Ammon's horn (tissue), 1 donor: ENCODE measurements at places on chromosomes 7 and 10.

DNA sequence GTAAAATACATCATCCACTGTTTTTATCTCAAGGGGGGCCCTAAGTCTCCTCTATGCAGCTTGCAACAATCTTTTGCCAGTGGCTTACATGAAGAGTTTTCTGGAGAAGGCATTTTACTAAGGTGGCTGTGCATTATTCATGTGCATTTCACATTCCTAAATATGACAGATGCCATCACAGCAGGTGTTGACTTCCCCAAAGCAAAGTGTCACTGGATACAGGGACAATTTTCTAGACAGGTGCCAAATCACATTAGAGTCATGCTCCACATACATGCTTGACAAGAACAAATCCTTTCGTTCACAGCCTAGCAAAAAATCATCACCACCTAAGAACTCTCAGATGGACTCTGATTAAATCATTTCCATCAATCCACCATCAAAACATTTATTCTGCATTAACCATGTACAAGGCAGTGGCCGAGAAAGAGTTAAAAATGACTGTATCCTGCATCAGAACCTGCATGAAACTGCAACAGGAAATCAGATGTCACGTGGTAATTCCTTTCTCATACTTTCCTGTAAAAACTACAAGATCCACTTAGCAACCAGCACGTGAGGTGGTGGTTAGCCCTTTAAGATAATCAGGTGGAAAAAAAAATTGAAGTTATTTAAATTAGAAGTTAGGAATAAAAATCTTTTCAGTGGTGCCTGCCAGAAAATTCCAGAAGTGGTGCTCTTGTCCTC, 88.2 kb upstream of the AFAP1L2 start:
- no peak for DNase-seq

DNA sequence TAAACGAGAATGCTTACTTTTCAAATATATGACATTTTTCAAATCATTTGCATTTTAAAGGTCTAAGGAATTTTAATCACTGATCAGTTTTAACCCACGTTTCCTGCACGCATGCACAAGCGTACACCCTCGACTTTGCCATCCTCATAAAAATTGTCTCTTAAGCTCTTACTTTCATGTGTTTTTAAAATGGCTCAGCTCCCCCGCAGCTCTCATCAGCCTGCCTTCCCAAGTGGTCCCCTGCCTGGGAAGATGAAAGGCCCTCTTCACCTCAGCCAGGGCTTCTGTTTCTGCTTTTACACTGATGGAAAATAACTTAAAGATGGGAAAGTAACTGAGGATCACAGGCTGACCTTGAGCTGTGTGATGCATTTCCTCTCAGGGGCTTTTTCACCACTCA, 131.6 kb upstream of the LSM8 start:
- no peak for DNase-seq

- no peak for DNase-seq
Measured at GRCh38 chr7:1535701-1536454, 5.4 kb downstream of the MAFK start.

- no peak for DNase-seq
Measured at GRCh38 chr10:2926918-2927660, 140.3 kb upstream of the PFKP start.

- DNase-seq: no peak
Measured at GRCh38 chr7:5528815-5529442, 105.3 kb upstream of the TNRC18 start.

DNA sequence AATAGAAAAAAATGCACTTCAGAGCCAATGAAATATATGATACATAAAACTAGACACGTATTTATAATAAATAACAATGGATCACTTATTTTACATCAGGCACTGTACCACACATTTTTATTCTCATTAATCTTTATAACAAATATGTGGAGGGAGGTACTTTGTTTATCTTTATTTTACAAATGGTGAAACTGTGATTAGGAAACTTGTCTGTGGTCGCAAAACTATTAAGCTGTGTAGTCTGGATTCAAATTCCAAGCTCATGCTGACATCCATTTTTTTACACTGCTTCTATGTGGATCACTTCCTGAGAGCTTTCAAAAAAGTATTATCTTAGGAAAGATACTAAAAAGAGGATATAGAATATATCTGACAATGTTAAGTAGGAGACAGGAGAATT, 978.6 kb downstream of the SORCS1 start:
- DNase-seq: no peak

GRCh38 chr10:109676703-109677102, 246.6 kb downstream of the XPNPEP1 start:
- no peak for DNase-seq

GRCh38 chr10:63901881-63902280, 380.7 kb downstream of the REEP3 start:
- DNase-seq: no peak

DNA sequence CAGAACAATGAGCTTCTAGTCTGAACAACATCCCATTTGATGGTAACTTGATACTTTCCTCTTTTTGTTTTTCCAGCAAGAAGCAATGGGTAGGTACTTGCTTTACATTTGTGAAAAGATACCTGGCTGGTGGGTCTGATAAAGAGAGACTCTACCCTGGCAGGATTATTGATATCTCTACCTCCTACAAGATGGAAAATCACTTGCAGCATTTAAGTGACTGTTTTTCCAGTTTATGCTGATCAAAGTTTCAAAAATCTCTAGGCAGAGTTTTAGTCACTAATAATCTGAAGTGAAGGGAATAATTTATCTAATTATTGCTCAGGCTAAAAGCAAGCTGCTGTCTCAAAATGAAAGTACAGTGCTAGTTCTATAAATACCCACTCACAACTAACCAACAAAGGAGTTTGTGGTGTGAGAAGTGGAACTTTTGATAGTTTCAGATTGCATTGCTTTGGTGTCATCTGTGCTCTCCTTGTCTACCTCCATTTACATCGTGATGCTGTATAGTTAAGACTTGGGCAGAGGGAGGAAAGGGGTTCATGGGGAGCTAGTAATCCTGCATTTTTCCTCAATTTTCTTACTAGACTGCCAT, 86.0 kb upstream of the ANKRD1 start:
- DNase-seq: no peak

DNA sequence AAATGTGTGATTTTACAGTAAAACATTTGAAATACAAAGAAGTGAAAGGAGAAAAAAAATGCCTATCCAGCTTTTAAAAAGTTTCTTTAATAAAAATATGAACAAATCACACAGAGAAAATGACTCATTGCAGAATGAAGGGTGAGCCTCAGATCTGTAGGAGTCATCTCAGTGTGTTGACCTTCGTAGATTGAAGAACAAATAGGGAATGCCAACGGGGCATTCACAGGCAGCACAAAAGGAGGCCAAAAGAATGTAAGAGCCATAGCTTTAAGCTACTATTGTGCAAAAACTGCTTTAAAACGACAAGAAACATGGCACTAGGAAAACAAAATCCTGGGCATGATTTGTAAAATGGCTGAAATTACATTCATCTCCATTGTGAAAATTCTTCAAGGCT, 782.7 kb upstream of the CELF2 start:
- no peak for DNase-seq
